GM23338 (cell line): ENCODE measurements at places on chromosomes 2 and 18. TPM values are rescaled to one million over a fixed set of nuclear protein-coding genes. Genes with fewer than 3 reads are reported as not detected.

The NT5DC4 gene
- total RNA-seq, result not detected in 2 replicates

The CFC1 gene
- total RNA-seq, result not detected in 2 replicates

The FSHR gene
- not detected in 2 replicates for total RNA-seq

The PROKR1 gene
- total RNA-seq, result 5.2 and 5.3 TPM in 2 replicates

The TMEM37 gene
- total RNA-seq, result 7.2 and 8.8 TPM in 2 replicates

The CAB39 gene
- total RNA-seq, result 67.5 and 73.9 TPM in 2 replicates

The RBM44 gene
- 0.19 and 0.87 TPM in 2 replicates for total RNA-seq

The SERPINB4 gene
- 1.1 and 1.2 TPM in 2 replicates for total RNA-seq

The MAL gene
- 0.24 and 2.6 TPM in 2 replicates for total RNA-seq

The ADD2 gene
- 138 and 223 TPM in 2 replicates for total RNA-seq

The MOGAT1 gene
- total RNA-seq, result 0.89 and 0.94 TPM in 2 replicates

The PFN4 gene
- 0.28 TPM in 1 of 2 replicates, not detected in the other for total RNA-seq

The CTNNA2 gene
- total RNA-seq, result 11.3 and 15.6 TPM in 2 replicates

The ABCG8 gene
- 0.31 and 0.35 TPM in 2 replicates for total RNA-seq

The ALK gene
- total RNA-seq, result 0.16 and 0.35 TPM in 2 replicates

The UPP2 gene
- total RNA-seq, result not detected in 2 replicates

The SCN9A gene
- total RNA-seq, result 8.8 and 10.5 TPM in 2 replicates

The TMEM247 gene
- not detected in 2 replicates for total RNA-seq

The SDC1 gene
- total RNA-seq, result 40.6 and 43.0 TPM in 2 replicates

The NEB gene
- 8.2 and 13.7 TPM in 2 replicates for total RNA-seq

The CKAP2L gene
- 15.1 and 16.2 TPM in 2 replicates for total RNA-seq
